ENCODE measurements at places on chromosomes 2 and 18.

DNA sequence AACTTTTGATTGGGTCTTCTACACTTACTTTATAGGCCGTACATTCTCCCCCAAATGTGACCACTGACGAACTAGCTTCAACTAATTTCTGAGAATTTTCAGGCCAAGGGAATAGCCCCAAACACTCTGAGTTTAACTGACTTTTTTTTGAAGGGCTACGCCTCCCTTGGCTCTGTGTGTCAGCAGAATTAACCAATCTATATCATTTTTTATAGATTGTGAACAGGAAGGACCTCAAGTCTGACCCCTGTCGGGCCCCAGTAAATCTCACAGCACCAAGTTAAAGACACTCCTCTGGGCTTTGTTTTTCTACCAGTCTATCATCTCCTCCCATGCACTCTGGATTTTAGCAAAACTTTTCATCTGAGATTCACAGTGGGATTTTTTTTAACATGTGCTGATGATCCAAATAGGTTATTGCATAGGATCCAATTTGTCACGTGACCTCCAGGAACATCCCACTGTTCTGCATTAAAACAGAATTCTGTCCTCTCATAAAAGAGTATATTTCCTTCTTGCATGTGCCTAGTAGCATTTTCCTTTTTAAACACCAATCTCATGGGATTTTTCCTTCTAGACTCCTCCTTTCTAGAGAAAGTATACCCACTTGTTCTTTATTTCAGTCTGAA is 307.1 kb downstream of the OSR1 start:
- no peak overlapping the region for H3K27ac ChIP-seq
- no peak for DNase-seq
- no peak overlapping the region for H3K4me3 ChIP-seq
- H3K4me1 ChIP-seq, result no peaks in the 10 kb centered on the region
- no peaks in the 10 kb centered on the region for H3K27me3 ChIP-seq

DNA sequence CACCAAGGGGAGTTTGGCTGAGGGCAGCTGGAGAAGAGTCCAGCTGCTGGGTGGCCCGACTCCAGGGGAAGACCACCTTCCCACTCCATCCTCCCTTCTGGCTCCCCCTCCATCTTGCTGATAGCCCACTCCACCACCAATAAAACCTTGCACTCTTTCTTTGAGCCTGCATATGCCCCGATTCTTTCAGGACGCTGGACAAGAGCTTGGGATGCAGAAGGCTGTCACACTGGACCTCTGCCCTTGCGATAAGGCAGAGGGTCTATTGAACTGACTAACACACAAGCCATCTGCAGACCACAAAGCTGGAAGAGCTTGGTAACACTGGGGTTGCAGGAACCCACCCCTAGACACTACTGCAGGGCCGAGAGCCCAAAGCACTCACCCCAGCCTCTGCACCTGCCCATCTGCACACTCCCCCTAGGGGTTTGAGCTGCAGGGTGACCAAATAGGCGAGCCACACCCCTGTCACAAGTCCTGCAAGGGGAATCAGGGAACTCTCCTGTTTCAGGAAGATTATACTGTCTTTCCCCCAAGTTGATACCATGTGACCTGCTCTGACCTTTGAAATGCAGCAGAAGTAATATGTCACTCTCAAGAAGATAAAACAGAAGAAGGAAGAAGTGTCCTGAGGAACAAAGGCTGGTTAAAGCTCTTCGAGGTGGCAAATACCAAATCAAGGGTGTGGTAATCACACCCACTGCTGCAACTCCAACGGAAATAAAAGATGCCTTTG is 70.5 kb downstream of the SMAD4 start:
- no peaks in the 10 kb centered on the region for H3K36me3 ChIP-seq
- H3K27me3 ChIP-seq, result no peaks in the 10 kb centered on the region
- H3K27ac ChIP-seq, result no peak overlapping the region
- H3K4me1 ChIP-seq, result no peaks in the 10 kb centered on the region
- no peak for DNase-seq

DNA sequence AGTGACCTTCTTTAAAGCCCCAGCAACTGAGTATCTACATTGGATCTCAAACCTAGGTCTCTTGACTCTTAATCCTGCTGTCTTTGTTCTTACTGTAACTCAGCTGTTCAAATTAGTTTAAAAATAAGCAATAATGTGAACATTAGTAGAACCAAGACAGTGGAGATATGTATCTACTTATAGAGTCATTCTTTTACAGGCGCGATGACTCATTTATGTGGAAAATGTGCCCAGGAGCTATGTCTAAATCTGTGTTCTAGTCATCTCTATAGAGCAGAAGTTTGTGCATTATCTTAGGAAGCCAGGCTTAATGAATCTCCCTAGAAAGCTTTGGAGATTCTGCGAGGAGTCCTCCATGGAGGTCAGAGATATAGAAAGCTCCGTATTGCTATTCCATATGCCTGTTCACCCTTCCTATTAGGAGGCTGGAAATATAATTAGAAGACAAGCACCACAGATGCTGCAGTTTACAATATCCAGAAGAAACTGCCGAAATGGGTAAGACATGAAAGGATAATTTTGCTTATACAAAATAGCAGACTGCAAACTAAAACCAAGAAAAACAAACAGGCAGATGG is 211.6 kb downstream of the TRIB2 start:
- H3K4me3 ChIP-seq, result no peak overlapping the region
- no peaks in the 10 kb centered on the region for H3K4me1 ChIP-seq
- DNase-seq, result no peak
- no peaks in the 10 kb centered on the region for H3K36me3 ChIP-seq
- no peak overlapping the region for H3K27ac ChIP-seq
- H3K27me3 ChIP-seq, result no peaks in the 10 kb centered on the region

DNA sequence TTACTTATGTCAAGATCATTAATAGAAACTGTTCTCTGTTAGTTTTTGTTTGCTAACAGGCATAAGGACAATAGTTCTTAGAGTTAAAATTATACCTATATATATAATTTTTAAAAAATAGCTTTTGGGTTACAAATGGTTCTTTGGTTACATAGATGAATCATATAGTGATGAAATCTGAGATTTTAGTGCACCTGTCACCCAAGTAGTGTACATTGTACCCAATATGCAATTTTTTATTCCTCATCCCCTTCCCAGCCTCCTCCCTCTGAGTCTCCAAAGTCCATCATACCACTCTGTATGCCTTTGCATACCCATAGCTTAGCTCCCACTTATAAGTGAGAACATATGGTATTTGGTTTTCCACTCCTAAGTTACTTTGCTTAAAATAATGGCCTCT is 26.4 kb downstream of the SLC4A1AP start:
- H3K27ac ChIP-seq, result no peak overlapping the region
- no peaks in the 10 kb centered on the region for H3K27me3 ChIP-seq
- peaks cover 41% of the 10 kb centered on the region for H3K36me3 ChIP-seq
- no peak overlapping the region for H3K4me3 ChIP-seq
- DNase-seq, result no peak

DNA sequence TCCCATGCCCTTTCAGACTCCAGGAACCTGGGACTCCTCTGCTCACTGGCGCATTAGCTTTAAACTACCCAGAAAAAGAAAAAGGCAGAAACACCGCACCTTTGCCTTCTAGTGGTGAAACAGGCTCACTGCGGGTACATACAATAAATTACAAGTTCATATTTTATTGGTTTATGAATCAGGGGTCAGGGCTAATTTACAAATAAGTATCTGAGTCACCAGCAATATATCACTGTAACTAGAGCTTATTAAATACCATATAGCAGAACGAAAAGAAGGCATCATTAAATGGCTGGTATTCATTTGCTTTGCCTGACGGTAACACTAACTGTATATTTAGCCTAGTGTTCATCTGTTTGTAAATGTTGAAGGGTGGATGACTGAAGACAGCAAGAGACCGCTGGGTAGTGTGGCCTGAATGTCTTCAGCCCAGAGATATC is 26.9 kb upstream of the DTNB start:
- no peak overlapping the region for H3K27ac ChIP-seq
- no peaks in the 10 kb centered on the region for H3K27me3 ChIP-seq
- H3K4me1 ChIP-seq, result no peaks in the 10 kb centered on the region
- H3K36me3 ChIP-seq, result no peaks in the 10 kb centered on the region
- no peak overlapping the region for H3K4me3 ChIP-seq
- DNase-seq, result no peak

- H3K4me3 ChIP-seq, result no peak overlapping the region
- no peak for DNase-seq
- H3K27ac ChIP-seq, result no peak overlapping the region
- H3K27me3 ChIP-seq, result no peaks in the 10 kb centered on the region
- no peaks in the 10 kb centered on the region for H3K36me3 ChIP-seq
Observed at GRCh38 chr2:70937866-70938585, 2.3 kb downstream of the ATP6V1B1 start.

DNA sequence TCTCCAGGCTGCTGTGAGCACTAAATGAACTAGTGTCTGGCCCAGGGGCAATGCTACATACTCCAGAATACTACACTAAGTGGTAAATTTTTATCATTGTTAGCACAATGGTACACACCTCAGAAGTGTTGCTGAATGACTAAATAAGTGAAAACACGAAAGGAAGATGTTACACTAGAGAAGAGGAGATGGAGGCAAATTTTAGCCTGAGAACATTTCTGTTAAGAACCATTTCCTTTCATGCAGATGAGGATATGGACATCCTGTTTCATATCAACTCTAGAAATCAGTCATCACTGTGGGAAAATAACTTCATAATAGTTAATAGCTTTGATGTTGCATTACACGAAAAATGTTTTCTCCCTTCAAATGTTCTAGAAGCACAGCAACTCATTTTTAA is 117.6 kb upstream of the STK17B start:
- peaks cover 22% of the 10 kb centered on the region for H3K4me1 ChIP-seq
- no peaks in the 10 kb centered on the region for H3K36me3 ChIP-seq
- no peak overlapping the region for H3K27ac ChIP-seq
- no peak overlapping the region for H3K4me3 ChIP-seq

DNA sequence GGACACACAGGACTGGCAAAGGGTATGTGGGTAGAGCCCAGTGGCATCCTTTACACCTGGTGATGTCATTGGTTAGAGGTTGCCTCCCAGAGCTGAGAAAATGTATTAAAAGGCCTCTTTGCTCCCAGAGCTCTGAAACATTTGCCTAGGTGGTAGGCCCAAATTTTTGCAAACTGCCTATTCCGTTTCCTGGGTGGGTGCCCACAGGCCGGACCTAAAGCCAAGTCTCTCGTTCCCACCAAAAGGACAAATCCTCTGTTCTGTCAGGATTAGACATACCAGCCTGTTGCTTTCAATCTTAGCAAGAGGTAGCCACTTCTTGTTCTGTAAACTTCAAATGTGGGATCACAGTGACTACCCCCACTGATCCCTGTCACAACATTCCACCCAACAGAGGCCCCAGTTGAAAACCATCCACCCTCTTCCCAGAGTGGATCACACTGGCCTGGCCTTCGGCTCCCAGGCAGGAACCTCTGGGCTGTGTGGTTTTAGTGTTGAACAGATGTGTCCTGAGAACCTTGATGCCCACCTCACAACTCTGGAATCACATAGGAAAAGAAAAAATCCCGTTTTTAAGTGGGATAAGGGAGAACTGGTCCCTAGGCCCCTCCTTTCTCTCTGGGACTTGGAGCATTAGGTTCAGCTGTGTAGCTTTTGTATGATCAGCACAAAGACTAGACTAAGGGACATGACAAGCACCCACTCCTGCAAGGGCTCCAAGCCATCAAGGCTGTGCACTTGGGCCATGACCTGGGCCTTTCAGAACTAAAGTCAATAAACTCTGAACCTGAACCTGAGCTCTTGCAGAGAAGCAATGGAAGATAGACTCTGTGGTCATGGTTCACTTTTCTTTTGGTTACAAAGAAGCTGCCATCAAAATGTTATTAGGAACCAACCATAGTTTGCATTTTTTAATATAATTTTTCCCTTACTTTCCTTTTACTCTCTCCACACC is 211.3 kb downstream of the CYP26B1 start:
- H3K36me3 ChIP-seq, result no peaks in the 10 kb centered on the region
- no peaks in the 10 kb centered on the region for H3K27me3 ChIP-seq
- H3K27ac ChIP-seq, result no peak overlapping the region
- no peak for DNase-seq
- H3K4me1 ChIP-seq, result no peaks in the 10 kb centered on the region

DNA sequence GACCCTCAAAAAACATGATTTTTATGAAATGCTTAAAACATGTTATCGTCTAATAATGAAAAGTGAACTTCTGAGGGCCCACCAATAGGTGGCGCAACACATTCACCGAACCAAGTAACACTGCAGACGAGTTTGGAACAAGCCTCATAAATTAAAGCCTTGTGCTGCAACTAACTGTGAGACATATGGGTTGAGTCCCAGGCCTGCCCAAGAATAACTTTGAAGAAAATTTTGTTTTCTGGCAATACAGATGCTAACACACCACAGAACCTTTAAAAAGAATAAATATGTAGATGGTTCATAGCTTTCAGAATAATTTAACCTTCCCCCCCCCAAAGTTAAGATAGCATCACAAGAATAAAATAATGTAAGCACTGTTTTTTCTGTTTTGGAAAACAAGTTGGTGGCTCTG is 285.9 kb downstream of the RNF144A start:
- H3K36me3 ChIP-seq, result no peaks in the 10 kb centered on the region
- DNase-seq, result peak; percentile 13
- H3K27me3 ChIP-seq, result no peaks in the 10 kb centered on the region
- H3K4me1 ChIP-seq, result no peaks in the 10 kb centered on the region
- no peak overlapping the region for H3K27ac ChIP-seq
- no peak overlapping the region for H3K4me3 ChIP-seq

GRCh38 chr2:162153608-162154224 is 1.7 kb upstream of the GCG start:
- H3K4me3 ChIP-seq, result no peak overlapping the region
- H3K27ac ChIP-seq, result no peak overlapping the region
- no peaks in the 10 kb centered on the region for H3K4me1 ChIP-seq
- no peaks in the 10 kb centered on the region for H3K36me3 ChIP-seq
- no peaks in the 10 kb centered on the region for H3K27me3 ChIP-seq

DNA sequence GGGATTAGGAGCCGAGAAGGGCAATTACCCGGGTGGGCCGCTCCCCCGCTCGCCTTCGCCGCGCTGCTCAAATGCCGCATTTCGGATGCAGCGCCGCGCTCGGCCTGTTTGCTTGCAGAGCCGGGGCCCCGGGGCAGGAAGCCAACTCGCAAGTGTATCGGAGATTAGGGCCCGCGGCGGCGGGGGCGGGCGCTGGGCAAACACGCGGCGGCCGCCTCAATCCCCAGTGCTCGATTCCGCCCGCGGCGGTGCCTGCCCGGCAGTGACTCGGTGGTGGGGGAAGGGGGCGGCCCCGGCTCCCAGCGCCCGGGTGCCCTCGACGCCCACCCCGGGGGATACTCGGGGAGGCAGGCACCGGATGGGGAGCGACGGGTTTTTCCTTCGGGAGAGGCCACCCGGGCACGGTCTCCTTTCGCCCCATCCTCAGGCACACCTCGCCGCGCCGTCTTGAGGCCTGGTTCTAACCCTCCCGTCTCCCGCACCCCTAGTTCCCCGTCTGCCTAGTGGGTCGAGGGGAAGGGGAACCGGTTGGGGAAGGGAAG is 26.6 kb upstream of the NOTO start:
- peak; percentile 51 for DNase-seq
- H3K4me3 ChIP-seq, result peak overlapping the region; percentile 58
- H3K27ac ChIP-seq, result no peak overlapping the region
- H3K27me3 ChIP-seq, result peaks cover 26% of the 10 kb centered on the region
- peaks cover 23% of the 10 kb centered on the region for H3K4me1 ChIP-seq

- DNase-seq, result no peak
- H3K36me3 ChIP-seq, result no peaks in the 10 kb centered on the region
- H3K4me3 ChIP-seq, result no peak overlapping the region
- no peaks in the 10 kb centered on the region for H3K27me3 ChIP-seq
- no peaks in the 10 kb centered on the region for H3K4me1 ChIP-seq
Observed at GRCh38 chr2:152762202-152762601, 43.8 kb downstream of the ARL6IP6 start.

All from effector memory CD4-positive, alpha-beta T cell (primary cell).